ENCODE measurements at places on chromosomes 5 and 9.

DNA sequence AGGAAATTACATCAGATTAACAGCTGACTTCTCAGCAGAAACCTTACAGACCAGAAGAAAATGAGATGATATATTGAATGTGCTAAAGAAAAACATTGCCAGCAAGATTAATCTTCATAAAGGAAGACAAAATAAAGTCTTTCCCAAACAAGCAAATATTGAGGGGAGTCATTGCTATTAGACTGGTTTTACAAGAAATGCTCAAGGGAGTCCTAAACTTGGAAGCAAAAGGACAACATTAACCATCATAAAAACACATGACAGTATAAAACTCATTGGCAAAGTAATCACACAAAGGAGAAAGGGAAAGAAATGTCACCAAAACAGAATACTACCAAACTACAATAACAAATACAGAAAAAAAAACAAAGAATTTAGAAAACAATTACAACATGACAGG is 101.7 kb downstream of the FBXL17 start:
- DNase-seq: no peak

GRCh38 chr9:93567271-93567959 is 9.0 kb upstream of the PHF2 start:
- DNase-seq: no peak

- DNase-seq: no peak
These were observed 27.7 kb downstream of the PPP3R2 start for GRCh38 chr9:101566904-101567724.

GRCh38 chr9:127305838-127306226 is 41.3 kb downstream of the GARNL3 start:
- no peak for DNase-seq

- no peak for DNase-seq
These were observed 366.5 kb downstream of the TAF11L14 start for GRCh38 chr5:18000744-18001143.

GRCh38 chr9:79569814-79570447 is 1.8 kb upstream of the TLE4 start:
- no peak for DNase-seq

DNA sequence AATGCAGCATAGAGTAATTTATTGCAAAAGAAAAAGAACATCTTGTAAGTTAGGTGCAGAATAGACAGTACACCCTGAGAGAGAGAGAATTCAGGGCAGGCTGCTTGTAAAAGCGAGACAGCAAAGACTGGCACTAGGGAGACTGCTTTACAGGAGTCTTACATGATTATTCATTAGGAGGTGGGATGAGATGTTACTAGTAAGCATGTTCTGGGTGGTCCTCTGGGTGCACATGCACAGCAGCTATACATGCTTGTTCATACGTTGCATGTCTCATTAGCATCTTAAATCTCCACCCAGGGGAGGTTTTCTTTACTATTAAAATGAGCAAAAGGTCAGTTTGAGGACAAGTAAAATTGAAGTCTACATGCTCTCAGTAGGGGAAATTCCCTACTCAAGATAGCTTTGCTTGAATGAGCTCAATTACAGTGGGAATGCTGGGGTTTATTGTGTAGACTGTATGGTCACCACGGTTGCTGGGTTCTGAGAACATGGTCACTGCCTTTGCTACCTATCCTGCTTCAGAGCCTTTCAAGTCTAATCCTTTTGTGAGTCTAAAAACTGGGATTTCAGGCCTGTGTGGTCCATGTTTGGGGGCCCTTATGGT is 60.6 kb downstream of the RGS7BP start:
- DNase-seq: no peak

DNA sequence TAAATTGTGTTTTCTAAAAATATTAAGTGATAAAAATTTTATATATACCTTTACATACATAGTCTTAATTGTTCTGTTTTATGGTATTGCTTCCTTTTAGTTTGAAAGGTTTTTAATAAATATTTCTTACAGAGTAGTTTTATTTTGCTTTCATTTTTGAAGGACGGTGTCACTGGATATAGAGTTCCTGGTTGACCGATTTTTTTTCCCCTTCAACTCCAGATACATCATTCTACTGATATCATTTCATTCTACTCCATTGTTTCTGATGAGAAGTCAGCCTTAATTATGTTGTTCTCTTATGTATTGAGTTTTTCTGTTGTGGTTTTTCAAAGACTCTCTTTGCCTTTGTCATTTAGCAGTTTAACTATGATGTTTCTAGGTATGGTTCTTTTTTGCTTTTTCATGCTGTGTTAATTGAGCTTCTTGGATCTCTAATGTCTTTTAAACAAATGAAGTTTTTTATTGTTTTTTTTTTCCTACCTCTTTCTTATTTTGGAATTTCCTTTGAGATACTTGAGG is 30.4 kb downstream of the MTREX start:
- DNase-seq: no peak

- no peak for DNase-seq
These were observed 80.0 kb upstream of the PUM3 start for GRCh38 chr9:2923766-2924379.

- no peak for DNase-seq
These were observed at the start of gene GNA14 for GRCh38 chr9:77648234-77649108. GNA14 (minus strand) TSS chr9:77648322; CDS start chr9:77647793, 529 bp downstream.

DNA sequence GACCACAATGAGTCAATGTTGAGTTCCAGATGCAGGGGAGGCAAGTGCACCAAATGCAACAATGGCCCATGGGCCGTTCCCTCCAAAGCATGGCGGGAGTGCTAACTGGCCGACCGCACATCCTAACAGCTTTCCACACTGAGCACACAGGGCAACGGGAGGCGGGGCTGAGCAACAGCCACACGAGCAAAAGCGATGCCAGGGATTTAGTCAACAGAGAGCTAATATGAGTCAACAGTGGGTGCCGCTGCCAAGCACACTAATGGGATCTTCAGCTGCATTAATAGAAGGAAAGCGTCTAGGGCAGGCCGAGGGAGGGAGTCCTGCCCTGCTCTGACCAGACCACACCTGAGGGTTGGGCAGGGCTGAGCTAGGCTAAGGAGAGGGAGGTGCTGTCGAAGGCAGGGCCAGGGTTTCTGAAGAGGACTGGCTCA is 4.6 kb downstream of the EPB41L4B start:
- DNase-seq: no peak

- DNase-seq: no peak
These were observed 1.6 kb upstream of the LMAN2 start for GRCh38 chr5:177353093-177353492.
